ENCODE measurements at places on chromosomes 3 and 15.

- DNase-seq = no peak
Observed at GRCh38 chr3:124246376-124246775, 254.5 kb upstream of the ROPN1 start.

DNA sequence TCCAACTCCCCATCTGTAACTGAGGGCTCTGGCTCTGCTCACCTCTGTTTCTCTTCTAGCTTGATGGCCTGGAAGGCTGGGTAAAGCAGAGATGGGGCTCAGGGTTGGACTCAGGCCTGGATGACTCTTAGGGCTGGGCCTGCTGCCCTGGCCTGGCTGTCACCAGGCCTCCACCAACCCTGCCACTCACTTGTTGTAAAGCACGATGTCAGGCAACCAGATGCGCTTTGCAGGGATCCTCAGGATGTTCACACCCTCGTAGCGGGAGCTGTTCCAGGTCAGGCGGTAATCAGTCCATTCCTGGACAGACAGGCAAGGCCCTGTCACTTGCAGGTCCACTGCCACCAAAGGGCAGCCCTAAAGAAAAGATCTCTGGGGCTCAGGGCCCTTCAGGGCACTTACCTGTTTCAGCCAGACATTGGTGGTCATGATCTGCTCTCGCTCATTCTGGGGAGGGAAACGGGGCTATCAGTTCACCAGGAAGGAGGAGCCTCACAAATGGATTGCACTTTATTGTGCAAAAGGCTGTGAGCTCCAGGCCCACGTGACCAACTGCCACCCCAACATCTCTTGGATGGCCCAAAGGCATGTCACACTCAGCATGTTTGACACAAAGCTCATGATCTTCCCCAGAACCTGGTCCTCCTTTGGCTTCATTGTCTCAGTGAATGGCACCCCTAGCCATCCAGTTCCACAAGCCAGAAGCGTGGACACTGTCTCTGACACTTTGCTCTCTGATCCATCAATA is 9.9 kb downstream of the CHRNB4 start:
- no peak for DNase-seq

DNA sequence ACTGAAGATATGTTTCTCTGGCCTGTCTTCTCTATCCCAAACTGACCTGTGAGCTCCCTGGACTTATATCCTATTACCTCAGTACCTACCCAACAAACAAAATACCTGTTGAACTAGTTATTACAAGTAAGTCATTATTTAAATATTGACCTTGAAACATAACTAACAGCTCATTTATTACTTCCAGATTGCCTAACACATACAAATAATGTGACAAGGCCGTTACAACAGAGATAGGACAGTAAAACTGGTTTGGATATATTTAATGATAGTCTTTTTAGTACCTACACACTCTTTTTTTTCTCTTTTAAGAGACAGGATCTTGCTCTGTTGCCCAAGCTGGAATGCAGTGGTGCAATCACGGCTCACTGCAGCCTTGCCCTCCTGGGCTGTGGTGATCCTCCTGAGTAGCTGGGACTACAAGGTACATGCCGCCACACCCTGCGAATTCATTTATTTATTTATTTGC is 145.0 kb downstream of the ADAM10 start:
- DNase-seq = no peak

DNA sequence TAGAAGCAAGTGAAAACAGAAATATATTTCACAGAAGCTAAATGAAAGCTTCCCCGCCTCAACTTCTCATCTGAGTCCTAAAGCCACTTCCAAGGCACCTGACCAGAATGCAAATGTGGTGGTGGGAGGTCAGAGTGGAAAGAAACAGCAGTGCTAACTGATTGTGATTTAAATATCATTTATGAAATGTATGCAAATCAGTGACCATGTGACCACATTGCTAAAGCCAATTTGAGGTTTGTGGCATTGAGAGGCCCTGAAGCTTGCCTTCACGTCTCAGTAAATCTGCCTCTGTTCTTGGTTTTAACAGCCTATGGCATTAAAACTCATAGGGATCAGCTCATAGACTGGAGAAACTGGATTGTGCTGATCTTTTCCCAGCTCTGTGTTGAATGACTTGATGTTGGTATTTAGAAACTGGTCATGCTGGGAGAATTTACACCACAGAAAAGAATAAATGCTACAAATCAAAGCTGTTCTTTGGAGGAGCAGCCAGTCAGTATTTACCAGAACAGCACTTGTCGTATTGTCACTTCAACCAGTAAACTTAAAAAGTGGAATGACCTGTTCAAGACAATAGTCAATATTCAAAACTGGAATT is 481.4 kb upstream of the ALCAM start:
- DNase-seq = no peak

- no peak for DNase-seq
Observed at GRCh38 chr3:149969110-149969939, 1.4 kb downstream of the PFN2 start.

DNA sequence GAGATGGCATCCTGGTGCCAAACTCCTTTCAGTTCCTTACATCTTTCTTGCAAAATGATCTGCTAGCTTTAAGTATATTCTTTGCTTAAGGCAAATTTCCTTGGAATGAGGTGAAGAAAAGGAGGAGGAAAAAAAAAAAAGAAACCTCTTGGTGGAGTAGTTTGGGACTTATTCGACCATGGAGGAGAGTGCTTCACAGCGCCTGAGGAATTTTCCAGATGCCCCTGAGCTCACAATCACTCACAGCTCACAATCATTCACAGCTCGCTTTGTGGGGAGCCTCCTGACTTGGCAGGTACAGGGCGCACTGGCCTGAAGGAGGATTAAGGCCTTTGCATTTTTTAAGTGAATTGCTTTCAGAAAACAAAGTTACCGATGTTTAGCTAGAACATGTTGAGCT is 53.9 kb downstream of the BOC start:
- DNase-seq = no peak

DNA sequence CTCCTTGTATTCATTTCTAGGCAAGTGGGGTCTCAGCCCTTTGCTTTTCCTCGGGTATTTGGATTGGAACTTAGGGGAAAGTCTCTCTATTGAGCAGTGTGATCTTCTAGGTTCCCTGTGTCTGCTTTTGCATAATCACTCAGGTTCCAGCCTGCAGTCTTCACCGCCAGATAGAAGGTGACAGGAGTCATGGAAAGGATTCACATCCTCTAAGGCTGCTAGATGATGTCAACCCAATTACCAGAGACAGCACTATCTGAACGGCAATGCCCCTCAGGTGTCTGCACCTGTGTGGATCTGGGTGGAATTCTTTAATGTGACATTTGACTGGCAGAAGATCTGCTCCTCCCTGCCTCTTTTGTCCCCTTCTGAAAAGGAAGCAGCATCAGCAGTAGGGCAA is 177.7 kb downstream of the P3H2 start:
- DNase-seq = no peak

GRCh38 chr15:66941108-66941711 is 124.2 kb upstream of the SMAD3 start:
- no peak for DNase-seq

GRCh38 chr3:112333381-112334317 is 693 bp downstream of the CD200 start:
- DNase-seq = no peak

GRCh38 chr3:117128872-117129271 is 419.3 kb downstream of the TUSC7 start:
- no peak for DNase-seq

- DNase-seq = no peak
Observed at GRCh38 chr15:64751464-64751863, 23.9 kb downstream of the RBPMS2 start.

- no peak for DNase-seq
Observed at GRCh38 chr15:60616147-60616546, 137.2 kb upstream of the ICE2 start.

- DNase-seq = no peak
Observed at GRCh38 chr3:113264283-113265131, 53.1 kb downstream of the BOC start.

DNA sequence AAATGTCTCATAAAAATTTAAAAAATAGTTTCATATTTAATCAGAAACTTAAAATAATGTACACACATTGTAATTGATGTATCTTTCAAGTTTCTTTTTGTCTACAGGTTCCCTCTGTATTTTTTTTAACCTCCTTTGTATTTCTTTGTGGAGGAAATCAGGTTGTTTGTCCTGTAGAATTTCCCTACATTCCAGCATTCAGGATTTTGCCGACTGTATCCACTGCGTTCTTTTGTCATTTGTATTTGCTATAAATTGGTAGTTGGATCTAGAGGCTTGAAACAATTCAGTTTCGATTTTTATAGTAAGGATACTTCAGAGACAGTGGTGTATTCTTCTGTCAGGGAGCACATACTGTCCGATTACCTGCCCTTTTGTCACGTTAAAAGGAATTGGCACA is 367.2 kb downstream of the SOX2 start:
- no peak for DNase-seq

DNA sequence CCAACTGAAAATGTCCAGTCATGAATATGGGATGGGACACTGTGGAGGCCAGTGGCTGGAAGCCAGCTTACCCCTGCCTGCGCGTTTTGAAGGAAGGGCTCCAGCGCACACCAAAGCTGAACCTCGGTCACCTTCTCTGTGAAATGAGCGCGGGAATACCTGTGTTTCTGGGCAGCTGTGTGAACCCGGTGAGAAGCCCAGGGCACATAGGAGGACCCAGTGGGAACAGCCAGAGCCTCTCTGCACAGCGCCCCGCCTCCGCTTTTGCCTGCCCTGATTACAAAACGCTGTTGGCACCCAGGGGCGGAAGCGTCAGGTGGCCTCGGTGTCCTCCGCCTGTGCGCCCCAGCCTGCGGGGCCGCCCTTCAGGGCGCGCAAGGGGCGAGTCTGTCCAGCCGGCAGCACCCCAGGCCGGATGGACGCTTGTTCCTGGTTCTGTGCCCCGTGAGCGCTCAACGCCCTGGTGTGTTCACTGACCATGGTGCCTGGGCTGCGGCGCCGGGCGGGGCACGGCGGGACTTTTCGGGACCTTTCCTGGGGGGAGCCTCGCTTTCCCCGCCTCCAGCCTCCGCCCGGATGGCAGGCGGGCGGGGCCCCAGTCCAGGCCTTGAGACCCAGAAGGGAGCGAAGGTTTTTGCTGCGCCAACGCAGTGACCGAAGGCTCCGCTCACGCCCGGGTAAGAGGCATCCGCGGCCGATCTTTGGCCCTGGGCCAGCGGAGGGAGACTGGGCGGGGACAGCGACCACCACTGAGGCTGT is at the start of gene SQOR:
SQOR (plus strand) TSS at position 598 of the 759 bp plus-strand sequence. CDS start 23,895 bp downstream, outside the sequence.
- peak; percentile 67 for DNase-seq

DNA sequence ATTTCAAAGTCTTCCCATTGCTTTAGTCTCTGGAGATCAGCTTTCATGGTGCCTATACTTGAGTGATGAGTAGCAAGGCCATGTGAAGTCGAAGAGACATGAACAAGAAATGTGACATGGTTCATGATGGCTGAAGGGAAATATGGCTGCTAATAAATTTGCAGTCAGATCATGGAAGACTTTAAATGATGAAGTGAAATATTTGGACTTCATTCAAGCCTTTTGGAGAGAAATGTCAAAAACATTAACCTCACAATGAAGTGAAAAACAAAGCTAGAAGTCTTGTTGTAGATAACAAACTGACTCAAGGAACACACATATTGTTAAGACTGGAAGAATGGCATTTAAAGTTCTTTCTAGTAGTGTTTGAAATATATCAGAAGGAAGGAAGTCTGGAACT is 120.3 kb upstream of the CCDC54 start:
- no peak for DNase-seq

DNA sequence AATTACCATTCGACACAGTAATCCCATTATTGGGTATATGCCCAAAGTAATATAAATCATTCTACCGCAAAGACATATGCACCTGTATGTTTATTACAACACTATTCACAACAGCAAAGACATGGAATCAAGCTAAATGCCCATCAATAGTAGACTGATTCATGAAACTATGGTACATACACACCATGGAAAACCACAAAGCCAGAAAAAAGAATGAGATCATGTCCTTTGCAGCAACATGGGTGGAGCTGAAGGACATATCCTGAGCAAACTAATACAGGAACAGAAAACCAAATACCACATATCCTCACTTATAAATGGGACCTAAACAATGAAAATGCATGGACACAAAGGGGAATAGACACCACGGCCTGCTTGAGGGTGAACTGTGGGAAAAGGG is 11.1 kb upstream of the MCF2L2 start:
- DNase-seq = no peak

DNA sequence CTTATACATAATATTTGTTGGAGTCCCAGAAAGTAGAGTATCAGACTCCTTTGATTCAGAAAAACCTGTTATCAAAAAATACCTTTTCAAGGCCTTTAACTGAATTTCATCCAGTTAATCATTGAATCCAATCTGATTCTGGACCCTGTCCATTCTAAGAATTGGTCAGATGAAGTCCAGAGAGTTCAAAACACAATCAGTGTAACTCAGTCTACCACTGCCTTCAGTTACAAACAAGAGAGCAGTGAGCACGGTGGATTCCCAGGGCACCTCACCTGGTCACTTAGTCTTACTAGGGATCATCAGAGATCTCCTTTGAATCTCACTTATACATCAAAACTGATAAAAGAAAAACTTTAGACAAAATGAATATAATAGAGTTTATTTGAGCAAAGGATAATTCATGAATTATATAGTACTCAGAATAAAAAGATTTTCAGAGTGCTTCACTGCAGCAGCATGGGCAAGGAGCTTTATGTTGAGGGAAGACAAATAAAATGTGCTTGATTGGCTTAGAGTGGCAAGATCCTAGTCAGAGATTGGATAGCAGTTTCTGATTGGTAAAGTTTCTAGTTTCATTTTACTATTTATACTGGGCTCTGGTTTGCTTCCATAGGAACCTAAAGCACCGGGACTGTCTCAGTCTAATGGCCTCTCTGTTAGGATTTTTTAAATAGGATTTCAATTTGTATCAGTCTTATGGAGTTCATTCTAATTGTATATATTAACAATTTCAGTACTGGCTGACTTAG is 474.9 kb upstream of the GOLIM4 start:
- no peak for DNase-seq

- DNase-seq = no peak
Observed at GRCh38 chr3:77071809-77072208, 31.9 kb downstream of the ROBO2 start.

DNA sequence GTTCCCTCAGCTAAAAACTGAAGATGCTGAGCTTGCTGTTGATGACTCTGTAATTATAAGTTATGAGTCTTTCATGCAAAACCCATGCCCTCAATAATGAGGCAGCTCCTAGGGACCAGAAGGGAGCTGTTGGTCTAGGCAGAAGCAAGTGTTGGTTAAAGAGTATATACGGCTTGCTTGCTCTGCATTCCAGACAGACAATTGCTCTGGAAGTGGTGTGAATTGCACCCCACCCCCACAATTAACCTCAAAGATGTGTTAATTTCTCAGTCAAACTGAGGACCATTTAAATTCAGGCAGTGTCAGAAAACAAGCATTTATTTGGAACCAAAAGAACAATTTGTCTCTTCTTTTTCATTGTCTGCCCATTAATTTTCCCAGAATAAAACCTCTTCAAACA is 163.5 kb upstream of the EOMES start:
- no peak for DNase-seq

DNA sequence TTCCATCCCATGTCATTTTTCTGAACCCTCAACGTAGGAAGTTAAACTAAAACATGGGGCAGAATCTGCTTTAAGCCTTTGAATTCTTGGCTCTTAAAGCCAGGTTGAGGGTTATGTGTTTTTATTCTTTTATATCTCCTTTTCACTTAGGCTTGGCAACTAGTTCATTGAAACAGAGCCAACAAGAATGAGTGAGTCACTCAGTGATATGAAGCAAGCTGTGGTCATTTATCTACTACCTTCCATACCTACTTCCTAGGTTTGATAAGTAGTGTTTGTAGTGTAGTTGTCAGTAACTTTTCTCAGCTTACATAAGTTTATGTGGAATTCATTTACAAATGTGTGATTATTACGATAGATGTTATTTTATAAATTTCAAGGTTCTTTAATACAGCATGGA is 67.4 kb downstream of the SNRPN start:
- DNase-seq = no peak

- DNase-seq = no peak
Observed at GRCh38 chr15:71549697-71550096, 260.7 kb upstream of the NR2E3 start.

Measured in stimulated activated CD4-positive, alpha-beta T cell treated with anti-CD3 and anti-CD28 coated beads, Interleukin-4, amount 100 ng/mL, for 48 hours (primary cell).